NCI-H1436 (cell line): ENCODE measurements at places on chromosomes 16 and 17.

- no peak for DNase-seq
Observed at GRCh38 chr16:73056921-73057290, 9.0 kb upstream of the ZFHX3 start.

DNA sequence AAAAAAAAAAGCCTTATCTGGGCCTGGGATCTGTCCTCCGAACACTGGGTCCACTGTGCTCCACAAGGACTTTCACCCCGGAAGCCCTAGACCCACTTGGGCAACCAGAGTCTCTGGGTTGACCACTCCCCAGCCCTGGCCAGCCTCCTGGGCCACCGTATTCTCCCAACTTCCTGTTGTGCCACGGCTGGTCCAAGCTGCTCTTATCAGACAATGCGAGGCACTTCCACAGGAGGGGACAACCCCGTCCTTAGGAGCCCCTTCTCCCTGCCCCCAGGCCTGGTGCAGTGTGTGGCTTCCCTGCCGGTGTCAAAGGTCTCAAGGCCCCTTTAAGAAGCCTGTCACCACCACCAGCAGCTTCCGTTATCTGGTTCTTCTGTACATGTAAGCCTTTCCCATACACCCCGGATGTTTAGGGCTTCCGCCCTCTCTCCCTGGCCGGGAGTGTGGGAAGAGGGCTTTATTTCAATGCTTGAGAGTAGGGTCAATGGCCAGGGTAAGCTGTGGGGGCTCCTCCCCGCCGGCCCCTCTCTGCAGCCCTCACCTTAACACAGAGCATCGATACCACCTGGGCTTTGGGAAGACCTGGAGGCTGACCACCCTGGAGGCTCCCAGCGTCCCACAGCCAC lies 313.0 kb downstream of the SEC14L1 start:
- no peak for DNase-seq

DNA sequence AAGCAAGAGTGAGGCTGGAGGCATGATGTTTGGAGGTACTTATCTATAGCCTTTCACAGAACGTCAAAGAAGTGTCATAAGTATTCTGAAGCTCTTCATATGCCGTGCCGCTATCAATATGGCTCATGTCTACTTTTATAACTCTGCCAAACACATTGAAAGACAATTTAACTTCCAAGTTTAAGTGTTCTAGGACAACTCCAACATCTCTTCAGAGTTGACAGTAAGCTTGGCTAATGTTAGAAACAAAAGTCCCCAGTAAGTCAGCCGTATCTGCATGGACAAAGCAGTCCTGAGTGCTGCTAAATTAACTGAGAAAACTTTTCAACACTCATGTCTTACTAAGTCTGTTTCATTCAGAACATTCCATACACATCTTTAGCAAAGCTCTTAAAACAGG lies 32.2 kb downstream of the GRB2 start:
- no peak for DNase-seq

- no peak for DNase-seq
Observed at GRCh38 chr16:80250381-80250780, 290.4 kb upstream of the DYNLRB2 start.

GRCh38 chr16:66494916-66495315 lies 55.0 kb downstream of the TK2 start:
- no peak for DNase-seq

DNA sequence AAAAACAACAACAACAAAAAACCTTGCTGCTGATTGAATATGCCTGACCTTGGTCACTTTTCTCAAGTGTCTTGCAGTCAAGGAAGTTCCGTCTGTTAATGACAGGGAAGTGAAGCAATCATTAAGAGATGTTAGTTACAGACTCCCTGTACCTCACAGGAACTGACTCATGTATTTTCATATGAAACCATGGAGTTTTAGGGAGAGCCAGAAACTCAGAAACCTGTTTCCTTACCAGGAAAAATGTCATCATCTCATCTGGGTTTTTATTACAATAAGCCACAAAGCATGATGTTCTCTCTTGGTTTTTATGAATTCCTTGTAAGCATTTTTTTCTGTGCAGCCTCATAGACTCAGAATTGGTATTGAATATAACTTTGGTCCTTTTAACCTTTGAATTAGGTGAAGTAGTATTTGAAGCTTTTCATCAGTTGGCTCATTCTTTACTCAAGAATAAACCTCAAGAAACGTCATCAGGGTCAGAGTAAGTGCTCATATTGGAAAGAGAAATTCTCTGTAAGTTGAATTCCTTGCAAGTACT lies 10.3 kb downstream of the LYRM1 start:
- DNase-seq, result no peak

DNA sequence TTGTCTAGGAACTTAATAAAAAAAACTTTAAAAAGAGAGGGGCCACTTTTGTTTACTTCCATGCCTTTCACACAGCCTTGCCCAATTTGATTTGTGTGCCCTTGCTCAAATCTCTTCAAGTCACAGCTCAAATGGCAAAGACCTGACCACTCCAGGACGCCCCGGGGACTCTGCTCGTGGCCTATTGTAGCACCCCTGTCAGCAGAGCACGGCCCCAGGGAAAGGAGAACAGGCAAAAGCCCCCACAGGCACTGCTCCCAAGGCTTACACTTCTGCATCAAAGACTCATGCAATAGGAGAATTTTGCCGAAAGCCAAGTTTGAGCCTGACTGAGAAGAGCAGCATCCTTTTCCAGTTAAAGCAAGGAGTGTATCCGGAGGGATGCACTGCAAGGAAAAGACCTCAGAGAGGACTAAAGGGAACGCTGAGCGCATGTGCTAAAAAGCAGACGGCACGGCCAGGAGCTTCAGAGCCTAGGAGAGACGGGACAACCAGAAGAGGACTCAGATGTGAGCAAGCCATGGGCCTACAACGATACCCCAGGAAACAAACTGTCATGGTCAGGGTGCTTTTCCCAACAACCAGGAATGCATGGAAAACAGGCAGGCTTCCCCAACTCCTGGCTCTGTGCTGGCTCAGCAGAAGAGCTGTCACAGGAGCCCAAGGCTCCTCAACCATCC lies 8.2 kb downstream of the CREBBP start:
- no peak for DNase-seq

GRCh38 chr16:80591071-80591915 lies 50.5 kb downstream of the DYNLRB2 start:
- DNase-seq, result no peak

GRCh38 chr17:39979016-39979670 lies 1.5 kb upstream of the PSMD3 start:
- no peak for DNase-seq

DNA sequence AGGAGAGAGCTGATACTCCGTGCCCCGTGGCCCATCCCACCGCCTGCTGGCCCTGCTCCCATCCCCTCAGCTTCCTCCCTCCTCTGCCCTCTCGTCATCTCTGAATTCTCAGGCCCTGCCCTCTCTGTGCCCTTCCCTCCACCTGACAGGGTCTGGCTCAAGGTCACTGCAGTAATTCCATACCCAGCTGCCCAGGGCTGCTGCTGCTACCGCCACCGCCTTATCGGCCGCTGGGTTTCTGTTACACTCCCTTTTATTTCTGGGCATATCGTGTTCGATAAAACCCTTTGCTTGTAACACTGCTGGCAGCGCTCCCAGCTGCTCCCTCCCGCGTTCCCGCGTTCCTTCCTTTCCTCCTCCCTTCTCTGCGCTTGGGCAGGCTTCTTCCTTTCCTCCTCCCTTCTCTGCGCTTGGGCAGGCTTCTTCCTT lies 1.2 kb downstream of the EPN3 start:
- no peak for DNase-seq

GRCh38 chr17:5830921-5831320 lies 239.3 kb upstream of the WSCD1 start:
- no peak for DNase-seq

DNA sequence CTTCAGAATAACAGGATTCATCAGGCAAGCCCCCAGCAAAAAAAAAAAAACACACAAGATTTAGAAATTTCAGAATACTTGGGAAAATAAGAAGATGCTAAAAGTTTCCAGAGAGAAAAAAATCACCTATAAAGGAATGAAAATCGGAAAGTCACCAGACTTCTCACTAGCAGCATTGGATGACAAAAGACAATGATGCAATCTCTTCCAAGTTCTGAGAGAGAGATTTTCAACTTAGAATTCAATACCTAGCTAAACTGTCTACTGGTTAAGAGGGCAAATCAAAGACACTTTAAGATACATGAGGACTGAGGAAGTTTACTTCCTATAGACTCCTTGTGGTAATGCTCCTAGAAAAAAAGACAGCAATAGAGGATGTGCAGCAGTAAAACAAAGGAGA lies 23.9 kb upstream of the TNS4 start:
- DNase-seq, result no peak

DNA sequence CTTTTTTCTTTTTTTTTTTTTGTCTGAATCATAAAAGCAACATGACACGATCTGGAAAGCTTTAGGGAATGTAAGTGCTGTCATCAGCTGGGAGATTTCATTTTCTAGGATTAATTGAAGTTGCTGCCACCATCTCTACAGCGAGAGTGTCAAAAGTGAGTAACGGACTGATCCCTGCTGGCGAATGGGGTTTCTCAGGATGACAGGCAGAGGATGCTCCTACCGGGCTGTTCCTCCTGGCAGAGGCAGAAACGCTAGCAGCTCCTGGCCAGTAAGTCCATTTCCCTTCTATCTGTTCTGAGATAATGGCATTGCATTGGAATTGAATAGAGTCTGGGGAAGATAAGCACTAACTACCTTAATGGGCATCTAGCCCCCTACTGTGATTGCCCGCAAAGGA lies 80.5 kb upstream of the KIFC3 start:
- no peak for DNase-seq

DNA sequence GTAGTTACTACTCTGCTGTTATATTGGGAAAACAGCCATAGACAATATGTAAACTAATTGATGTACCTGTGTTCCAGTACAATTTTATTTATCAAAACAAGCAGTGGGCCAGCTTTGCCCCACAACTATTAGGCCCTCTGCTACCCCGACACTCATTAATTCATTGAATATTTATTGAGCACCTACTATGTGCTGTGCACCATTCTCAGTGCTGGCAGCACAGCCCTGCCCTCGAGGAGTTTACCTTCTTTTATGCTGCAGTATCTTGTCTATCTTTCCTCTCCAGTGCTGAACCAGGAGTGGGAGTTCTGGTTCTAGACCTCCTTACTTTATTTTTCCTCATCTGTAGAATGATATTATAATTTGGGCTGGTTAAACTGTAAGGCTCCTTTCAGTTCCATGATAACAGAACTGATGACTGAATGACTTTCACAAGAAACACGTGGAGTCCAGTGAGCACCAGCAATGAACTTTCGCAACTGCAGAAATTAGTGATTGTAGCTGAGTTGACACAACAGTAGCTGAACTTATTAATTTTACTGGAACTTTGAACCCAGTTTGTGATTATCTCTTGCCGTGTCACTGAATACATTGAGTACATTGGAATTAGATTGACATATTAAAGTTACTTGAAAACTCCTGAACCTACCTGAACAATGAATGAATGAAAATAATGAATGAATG lies 2.4 kb downstream of the GOSR2 start:
- DNase-seq, result no peak

- no peak for DNase-seq
Observed at GRCh38 chr17:77590951-77591735, 367.4 kb upstream of the TNRC6C start.

DNA sequence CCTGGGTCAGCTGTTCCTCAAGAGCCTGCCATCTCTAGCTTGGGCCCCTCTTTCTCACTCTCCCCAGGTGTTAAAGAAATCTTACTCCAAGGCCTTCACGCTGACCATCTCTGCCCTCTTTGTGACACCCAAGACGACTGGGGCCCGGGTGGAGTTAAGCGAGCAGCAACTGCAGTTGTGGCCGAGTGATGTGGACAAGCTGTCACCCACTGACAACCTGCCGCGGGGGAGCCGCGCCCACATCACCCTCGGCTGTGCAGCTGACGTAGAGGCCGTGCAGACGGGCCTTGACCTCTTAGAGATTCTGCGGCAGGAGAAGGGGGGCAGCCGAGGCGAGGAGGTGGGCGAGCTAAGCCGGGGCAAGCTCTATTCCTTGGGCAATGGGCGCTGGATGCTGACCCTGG lies 6.8 kb downstream of the CNP start:
- no peak for DNase-seq

GRCh38 chr16:77564791-77565390 lies 130.1 kb upstream of the ADAMTS18 start:
- no peak for DNase-seq
